Activated CD4-positive, alpha-beta T cell treated with anti-CD3 and anti-CD28 coated beads for 36 hours (primary cell): ENCODE measurements at places on chromosomes 1 and 21. TPM values are rescaled to one million over a fixed set of nuclear protein-coding genes. Genes with fewer than 3 reads are reported as not detected.

DNA sequence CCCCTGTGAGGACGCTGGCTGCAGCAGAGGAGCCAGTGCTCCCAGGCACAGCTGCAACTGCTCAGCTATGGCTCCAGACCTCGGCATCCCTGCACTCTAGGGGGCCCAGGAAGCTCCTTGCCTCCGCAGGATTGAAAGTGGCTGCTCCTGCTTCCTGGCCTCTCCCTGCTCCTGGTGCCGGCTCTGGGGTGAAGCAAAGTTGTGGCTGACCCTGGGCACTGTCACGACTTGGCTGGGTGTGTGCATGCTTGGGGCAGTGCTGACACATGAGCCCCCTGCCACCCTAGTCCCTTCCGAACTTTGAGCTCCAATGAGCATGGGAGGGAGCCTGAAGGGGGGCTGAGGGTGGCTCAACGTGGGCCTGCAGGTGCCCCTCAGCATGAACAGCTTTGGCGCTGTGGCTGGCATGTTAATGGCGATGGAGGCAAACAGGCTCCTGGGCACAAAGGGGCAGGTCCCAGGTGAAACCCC is 1512.2 kb downstream of the KCNT2 start:
- H3K4me1 ChIP-seq = no peaks in the 10 kb centered on the region
- H3K27ac ChIP-seq = no peak overlapping the region
- H3K36me3 ChIP-seq = no peaks in the 10 kb centered on the region
- no peak for DNase-seq

- H3K27me3 ChIP-seq = no peaks in the 10 kb centered on the region
- H3K27ac ChIP-seq = no peak overlapping the region
- no peak for DNase-seq
- no peak overlapping the region for H3K4me3 ChIP-seq
- peaks cover 7% of the 10 kb centered on the region for H3K36me3 ChIP-seq
- peaks cover 34% of the 10 kb centered on the region for H3K4me1 ChIP-seq
Measured at GRCh38 chr1:232589111-232589811, 40.7 kb downstream of the SIPA1L2 start.

DNA sequence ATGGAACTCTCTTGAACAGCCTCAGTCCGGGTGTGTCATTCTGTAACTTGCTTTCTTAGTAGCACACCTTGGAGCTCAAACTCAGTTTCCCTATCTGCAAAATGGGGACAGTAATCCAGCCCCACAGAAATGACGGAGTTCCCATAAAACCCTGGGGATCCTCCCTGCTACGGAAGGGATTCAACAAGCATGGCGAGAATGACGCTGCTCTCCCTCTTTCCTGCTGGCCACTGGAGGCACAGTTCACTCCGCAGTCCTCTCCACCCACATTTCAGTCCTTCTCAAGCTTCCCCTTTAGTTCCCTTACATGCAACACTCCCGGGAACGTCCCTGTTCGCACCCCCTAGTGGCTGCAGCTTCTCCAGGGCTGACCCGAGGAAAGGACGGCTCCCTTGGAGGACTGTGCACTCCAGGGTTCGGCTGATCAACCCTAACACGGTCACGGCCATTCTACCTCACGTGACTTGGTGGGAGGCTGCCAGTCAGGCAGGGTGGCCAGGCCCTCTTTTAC is 20.6 kb downstream of the RUNX3 start:
- peak overlapping the region; percentile 65 for H3K27ac ChIP-seq
- H3K36me3 ChIP-seq = peaks cover 68% of the 10 kb centered on the region
- peaks cover 35% of the 10 kb centered on the region for H3K4me1 ChIP-seq
- H3K4me3 ChIP-seq = no peak overlapping the region
- no peaks in the 10 kb centered on the region for H3K27me3 ChIP-seq

DNA sequence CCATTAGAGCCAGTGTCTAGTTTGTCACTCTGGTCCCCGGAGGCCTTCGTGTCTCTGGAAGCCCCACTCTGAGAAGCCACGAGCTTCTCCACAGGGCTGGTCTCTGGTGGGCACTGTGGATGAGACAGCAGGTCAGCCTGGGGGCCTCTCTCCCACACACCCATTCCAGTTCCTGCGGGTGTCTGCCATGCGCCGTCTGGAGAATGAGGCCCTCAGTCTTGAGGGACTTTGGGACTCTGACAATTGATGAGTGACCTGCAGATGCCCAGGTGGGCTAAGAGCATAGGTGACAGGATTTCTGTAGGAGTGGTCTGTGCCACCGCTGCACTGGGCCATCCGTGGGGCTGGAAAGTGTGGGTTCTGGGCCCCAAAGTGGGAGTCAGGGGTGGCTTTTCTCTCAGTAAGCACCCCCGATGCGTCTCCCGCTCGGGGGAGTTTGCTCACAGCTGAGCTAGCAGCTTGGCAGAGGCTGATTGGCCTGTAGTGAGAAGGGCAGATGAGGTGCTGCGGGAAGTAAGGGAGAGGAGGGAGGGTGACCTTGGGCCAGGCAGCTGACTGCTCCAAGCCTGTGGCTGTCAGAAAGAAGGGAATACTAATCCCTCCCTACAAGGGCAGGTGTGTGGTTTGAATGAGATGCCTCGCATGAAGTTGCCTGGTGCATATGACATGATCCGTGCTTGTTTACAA is 26.4 kb downstream of the LHX4 start:
- no peak for DNase-seq
- peaks cover 30% of the 10 kb centered on the region for H3K27me3 ChIP-seq
- H3K27ac ChIP-seq = no peak overlapping the region

GRCh38 chr1:218665221-218665620 is 320.1 kb downstream of the TGFB2 start:
- H3K4me3 ChIP-seq = no peak overlapping the region

Gene LRRN2
- total RNA-seq = not detected

Gene CYP4X1
- total RNA-seq = not detected
